ENCODE measurements at places on chromosomes 6 and 20.

DNA sequence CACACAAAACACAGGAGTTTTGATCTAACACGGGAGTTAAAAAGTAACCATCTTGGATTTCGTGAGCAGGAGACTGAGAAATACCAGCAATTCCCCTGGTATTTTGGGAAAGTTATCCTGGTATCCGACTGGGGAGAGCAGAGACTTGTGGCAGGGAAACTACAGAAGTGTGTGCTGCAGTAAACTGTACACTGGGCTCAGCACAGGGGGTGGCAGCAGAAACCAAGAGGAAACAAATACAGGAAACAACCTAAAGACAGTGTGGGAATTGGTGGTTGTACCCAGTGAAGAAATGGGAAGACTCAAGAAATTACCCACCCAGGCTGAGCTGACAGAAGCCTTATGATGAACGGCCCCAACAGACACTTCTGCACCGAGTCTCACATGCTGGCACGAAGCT lies 109.8 kb downstream of the CHD6 start:
- DNase-seq: no peak

- DNase-seq: no peak
Observed at GRCh38 chr6:33630014-33630413, 8.9 kb downstream of the ITPR3 start.

DNA sequence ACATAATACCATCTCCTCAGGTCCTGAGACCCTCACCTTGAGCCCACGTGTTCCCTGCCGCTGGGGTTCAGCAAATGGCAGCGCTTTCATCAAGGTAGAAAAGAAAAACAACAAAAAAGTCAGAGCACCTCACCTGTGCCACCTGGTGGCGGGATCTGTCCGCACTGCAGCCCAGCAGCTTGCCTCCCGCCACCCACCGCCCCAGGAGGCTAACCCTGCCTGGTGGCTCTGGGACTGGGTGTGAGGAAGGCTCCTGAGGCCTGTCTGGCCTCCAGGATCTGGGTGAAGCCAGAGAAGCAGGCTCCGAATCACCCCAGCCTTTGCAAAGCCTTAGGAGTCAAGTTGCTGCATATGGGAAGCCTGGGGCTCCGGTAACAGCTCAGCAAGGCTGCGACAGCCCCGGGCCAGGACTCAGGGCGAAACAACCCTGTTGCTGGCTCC lies 270.8 kb downstream of the BMP7 start:
- peak; percentile 80 for DNase-seq

GRCh38 chr20:10800288-10800687 lies 126.5 kb upstream of the JAG1 start:
- DNase-seq: no peak

DNA sequence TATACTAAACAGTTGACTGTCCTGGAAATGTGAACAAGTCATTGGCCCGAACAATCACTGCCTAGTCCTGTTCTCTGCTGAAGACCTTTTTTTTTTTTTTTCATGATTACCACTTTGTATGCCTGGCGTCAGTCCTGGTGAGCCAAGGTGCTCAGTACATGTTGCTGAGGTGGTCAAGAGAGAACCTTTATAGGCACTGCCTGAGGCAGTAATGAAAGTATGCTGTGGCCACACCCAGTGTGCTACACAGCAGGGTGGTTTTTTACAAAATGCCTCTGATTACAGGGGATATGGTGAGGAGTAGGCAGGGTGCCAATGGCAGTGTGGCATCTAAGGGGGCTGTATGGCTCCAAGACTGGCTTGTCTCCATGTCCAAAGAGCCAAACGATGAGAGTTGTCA lies 135.1 kb upstream of the ENPP5 start:
- DNase-seq: no peak

DNA sequence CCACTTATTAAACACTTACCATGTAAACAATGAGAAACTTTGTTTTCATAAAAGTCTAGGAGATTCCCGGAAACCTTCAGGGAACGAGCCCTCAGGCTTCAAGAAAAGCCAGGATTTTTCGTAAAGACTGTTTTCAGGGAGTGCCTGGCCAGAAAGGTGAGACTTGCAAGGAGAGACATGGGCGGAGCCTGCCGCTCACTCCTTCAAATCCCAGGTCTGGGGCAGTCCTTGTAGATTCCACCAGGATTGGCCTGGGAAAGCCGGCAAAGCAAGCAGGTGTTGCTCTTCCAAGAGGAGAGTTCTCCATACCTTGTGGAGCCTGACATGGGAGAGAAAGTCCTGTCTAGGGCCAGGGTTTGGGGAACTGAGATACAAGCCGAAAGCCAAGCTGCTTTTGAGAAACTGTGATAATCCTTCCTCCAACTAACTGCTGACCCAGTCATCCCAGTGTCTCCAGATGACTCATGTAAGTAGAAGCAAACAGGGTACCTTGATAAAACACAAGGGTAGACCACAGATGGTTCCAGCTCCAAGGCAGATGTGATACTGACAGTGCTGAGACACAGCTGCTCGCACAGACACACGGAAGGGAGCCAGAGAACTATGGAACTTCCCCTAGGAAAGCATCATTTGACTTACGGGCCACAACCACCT lies 69.4 kb upstream of the NAA20 start:
- no peak for DNase-seq

GRCh38 chr6:1516742-1517520 lies 92.8 kb upstream of the FOXC1 start:
- DNase-seq: no peak

DNA sequence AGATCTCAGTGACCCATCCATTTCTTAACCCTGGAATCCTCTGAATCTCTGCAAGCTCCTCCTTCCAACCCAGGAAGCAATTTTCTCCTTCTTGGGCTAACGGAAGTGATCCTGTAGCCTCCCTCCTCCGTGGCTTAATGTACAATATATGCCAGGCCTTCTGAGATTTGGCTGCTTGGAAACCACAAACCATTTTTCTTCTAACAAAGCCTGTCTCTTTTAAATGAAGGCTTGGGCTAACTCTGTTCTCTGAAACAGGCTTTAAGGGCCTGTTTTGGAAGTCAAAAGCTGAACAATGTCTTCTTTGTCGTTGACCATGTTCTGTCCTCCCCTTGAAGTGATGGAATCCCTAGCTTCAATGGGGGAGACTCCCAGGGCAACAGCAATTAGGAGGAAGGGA lies 14.9 kb downstream of the FYN start:
- DNase-seq: no peak

GRCh38 chr6:111602481-111603011 lies 3.1 kb downstream of the TRAF3IP2 start:
- no peak for DNase-seq

GRCh38 chr6:167154291-167154690 lies 3.5 kb downstream of the GPR31 start:
- no peak for DNase-seq

DNA sequence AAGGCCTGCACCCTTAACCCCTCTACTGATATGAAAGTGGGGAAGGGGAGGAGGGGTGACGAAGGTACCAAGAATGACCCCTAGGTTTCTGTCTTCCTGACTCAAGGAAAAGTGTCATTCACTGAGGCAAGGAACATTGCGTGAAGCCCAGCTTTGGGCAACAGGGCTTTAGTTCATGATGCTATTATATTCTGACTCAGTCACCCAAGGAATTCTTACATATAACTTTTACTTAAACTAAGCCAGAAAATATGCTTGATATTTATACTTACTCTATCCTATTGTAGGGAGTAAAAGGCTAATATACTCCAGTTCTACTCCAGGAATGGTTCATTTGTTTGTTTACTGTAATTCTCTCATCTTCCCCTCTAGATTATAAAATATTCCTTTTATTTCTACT lies 60.5 kb downstream of the DOP1A start:
- no peak for DNase-seq

DNA sequence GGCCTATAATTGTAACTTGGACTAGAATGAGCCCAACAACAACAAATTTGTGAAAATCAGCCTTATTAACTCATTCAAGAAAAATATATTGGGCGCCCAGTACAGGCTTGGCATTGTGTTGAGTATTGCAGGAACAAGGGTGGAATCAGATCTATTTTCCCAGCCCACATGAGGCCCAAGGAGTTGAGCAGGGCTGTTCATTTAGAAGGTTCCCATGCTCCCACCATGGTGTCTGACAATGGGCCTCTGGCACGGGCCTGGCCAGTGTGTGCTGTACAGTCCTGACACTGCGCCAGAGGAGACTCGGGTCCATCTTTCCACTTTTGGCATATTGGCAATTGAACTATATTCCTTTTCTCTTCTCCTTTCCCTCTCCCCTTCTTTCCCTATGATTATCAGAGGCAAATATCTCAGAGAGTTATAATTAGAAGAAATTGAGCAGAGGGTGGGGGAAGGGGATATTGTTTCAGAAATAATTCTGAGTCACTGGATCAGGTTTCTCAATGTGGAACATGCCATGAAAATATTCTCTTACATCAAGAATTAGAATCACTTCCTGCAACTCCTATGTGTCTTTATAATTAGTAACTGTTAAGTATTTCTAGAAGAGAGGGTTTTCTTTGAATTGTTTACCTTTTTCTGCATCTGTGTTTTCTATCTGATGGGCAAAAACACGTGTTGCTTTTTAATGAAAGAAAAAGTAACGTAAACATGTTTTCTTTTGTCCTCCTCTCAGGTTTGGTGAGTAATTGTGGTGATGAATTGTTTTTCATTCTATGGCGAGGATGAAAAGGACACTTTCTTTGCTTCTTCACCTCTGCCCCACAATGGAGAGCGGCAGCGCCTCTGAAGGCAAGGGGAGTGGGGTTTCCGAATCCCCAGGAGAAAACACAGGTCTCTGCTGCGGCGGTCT lies 209.4 kb downstream of the FOXA2 start:
- peak; percentile 57 for DNase-seq
